Retina (tissue), 1 donor: ENCODE measurements at places on chromosomes 7 and 10.

GRCh38 chr10:18402853-18403252 lies 248.5 kb downstream of the NSUN6 start:
- peak; percentile 36 for DNase-seq

DNA sequence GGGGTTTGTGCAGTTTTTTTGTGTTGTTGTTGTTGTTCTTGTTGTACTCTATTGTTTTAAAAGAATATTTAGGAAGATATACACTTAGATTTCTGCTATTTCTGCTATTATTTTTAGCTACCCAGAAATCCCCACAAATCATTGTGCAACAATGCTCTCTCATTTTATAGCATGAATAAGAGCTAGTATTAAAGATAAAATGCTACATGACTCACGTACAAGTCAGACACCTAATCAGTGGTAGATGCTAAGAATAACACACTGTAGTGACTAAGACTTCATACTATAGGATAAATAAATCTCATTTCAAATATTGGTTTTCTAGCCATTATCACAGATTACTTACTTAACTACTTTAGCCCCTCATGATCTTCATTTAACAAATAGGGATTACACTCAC lies 920.5 kb downstream of the KCNMA1 start:
- DNase-seq, result no peak

- no peak for DNase-seq
Observed at GRCh38 chr10:79430936-79431335, 14.5 kb downstream of the ZCCHC24 start.

GRCh38 chr10:102085336-102085735 lies 20.2 kb downstream of the HPS6 start:
- DNase-seq, result no peak

GRCh38 chr7:33192695-33193291 lies 63.4 kb downstream of the BBS9 start:
- no peak for DNase-seq

- no peak for DNase-seq
Observed at GRCh38 chr10:123621492-123621891, 44.7 kb upstream of the GPR26 start.

DNA sequence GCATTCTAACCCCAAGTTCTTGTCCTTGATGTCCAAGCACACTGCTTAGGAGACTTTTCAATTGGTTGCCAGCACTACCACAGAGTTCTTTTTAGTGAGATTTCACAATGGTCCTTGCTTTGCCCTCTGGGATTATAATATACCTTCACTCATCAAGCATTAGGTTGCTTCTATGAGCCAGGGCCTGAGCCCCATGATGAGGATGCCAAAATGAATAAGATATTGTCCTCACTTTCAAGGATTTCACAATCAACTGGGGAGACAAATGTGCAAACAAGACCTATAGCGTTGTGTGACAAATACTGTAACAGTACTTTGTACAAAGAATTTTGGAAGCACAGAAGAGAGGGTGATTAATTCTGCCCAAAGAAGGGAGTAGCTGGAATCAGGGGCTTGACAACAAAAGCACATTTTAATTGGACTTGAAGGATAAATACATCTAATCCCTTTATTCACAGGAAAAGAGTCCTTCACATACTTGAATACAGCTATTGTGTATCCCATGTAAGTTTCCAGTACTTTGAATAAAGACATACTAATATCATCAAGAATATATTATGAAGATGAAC lies 263.6 kb upstream of the LRRN3 start:
- no peak for DNase-seq

GRCh38 chr7:7148798-7149481 lies 33.4 kb upstream of the C1GALT1 start:
- no peak for DNase-seq

DNA sequence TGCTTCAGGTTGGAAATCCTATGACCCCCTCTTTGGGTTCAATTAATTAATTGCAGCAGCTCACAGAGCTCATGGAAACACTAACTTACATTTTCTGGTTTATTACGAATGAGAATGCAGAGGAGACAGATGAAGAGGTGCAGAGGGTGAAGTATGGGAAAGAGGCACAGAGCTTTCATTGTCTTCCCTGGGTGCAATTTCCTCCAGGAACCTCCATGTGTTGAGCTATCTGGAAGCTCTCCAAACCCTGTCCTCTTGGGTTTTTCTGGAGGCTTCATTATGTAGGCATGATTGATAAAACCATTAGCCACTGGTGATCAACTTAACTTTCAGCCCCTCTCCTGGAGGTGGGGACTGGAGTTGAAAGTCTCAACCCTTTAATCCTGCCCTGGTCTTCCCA lies 133.0 kb upstream of the AUTS2 start:
- DNase-seq, result no peak

- DNase-seq, result peak; percentile 48
Observed at GRCh38 chr7:98281757-98282606, 496 bp downstream of the BRI3 start.

GRCh38 chr7:21054427-21055112 lies 267.9 kb upstream of the SP8 start:
- DNase-seq, result no peak

- no peak for DNase-seq
Observed at GRCh38 chr7:134312717-134313116, 4.0 kb downstream of the SLC35B4 start.

DNA sequence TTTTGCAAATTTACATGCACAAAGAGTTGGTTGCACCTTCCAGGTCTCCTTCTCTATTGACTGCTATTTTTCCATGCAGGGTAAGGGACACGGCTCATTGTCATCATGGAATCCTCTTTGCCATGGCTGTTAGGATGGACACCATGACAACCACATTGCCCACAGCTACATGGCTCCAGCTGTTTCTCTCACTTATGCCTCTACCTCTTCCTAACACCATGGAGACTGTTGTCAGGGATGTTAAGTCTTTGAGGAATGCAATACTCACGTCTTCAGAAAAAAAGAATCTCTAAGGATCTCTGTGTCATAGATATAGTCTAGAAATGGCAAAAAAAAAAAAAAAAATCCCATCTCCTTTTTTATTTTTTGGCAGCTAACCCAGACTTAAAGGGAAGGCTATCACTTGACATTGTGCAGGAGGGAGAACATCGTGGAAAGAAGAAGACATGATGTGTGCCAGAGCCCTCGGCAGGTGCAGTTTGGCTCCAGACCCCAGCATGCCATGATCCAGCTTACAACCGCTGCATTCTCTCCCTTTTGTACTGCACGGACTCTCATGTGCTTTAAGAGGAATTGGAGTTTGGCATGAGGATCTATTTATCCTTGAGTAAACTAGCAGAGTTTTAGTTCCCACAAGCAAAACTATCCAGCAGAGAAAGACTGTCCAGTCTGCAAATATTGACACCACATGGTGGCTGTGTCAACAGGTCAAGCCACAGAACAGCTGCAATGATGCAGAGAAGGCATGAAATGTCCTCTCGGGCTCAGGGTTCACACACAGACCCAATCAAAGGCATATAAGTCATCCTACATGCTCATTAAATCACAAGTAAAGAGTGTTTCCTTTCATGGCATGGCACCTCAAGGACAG lies 70.8 kb downstream of the FRMD4A start:
- DNase-seq, result no peak

DNA sequence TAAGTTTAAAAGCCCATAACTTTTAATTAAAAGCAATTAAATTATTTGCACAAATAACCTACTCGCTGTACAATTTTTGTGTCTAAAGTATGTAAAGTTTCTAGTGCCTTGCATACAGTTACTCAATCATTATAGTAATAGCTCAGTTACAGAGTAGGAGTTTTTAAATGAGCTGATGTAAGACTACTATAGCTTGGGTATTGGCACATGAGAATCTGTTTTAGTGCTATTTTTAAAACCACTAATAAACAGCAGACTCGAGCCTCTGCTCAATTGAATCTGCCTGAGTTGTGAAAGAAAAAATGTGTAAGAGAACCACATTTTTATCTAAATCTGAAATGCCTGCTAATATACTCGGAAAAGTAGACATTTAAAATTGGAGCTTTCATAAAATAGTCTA lies 31.1 kb downstream of the CTNNA3 start:
- DNase-seq, result no peak

GRCh38 chr10:77789861-77790260 lies 136.7 kb downstream of the DLG5 start:
- no peak for DNase-seq

GRCh38 chr7:100752994-100753393 lies 19.6 kb downstream of the ZAN start:
- DNase-seq, result no peak

DNA sequence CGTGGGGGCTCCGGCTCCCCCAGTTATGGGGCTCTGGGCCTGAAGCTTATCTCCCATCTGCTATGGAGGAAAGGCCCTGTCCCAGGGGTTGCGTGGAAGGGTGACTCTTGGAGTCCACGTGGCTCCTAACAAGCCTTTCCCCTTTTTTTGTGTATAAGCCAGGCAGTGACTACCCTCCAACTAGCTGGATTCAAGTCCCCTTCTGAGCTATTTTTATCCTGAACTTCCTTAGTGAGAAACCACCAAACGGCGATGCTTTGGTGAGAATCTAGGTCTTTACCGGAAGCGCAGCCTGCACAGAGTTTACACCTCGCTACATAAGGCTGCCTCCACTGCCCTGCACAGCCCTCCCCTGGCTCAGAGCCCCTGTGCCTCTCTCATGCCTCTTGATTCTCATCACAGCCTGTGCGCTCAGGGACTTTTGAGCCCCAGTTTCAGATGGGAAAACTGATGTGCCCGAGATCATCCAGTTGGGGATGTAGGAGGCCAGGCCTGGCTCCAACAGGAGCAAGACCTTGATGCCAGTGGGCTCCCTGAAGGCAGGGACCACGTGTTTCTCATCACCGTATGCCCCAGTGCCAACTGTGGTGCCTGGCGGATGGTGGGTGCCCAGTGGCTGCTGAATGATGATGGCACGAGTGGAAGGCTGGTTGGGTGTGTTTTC lies 102.3 kb upstream of the PPIF start:
- DNase-seq, result peak; percentile 7

- no peak for DNase-seq
Observed at GRCh38 chr7:24440892-24441291, 132.4 kb upstream of the PALS2 start.
